ENCODE measurements at places on chromosomes 11 and 22.

GRCh38 chr11:74839971-74840370 lies 91.3 kb downstream of the RNF169 start:
- DNase-seq: no peak

DNA sequence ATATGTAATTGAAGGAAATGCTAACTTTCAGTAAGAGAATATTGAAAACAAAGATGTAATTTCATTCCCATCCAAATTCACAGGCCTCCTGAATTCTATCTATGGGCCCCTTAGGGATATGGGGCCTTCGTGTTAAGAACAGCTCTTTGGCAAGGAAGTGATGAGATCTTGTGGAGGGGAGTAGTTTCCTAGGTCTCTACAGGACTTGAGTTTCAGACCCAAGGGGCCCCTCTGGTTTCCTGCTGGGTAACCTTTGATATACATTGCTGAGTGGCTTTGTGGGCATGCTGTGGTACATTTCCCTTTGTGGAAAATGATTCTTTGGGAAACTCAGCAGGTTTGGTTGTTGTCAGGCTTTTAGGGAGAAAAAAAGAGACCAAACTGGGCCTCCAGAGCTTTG lies 6.2 kb downstream of the STIM1 start:
- peak; percentile 39 for DNase-seq

DNA sequence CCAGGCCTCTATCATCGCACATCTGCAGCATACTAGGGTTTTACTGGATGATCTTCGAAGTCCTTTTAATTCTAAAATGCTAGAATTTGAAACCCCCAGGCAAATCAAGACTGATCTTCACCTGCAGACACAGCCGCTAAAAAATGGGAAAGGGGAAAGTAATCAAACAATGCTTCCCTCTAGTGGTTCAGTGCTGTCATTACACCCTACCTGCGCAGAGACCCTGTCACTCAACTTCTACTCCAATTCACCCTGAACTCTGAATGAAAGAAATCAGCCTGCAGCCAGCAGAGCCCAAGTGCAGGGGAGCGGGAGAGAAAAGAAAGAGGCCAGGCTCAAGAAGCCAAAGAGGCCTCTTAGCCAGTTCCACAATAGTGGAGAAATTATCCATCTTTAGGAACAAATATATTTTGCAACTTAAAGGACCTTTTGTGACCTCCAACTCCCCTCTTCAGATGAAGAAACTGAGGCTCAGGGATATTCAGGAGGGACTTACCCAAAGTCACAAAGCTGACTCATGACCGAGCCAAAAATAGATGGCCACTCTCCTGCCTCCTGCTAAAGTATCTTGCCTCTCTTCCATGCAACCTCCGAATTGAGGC lies 33.0 kb downstream of the SERGEF start:
- DNase-seq: peak; percentile 41

DNA sequence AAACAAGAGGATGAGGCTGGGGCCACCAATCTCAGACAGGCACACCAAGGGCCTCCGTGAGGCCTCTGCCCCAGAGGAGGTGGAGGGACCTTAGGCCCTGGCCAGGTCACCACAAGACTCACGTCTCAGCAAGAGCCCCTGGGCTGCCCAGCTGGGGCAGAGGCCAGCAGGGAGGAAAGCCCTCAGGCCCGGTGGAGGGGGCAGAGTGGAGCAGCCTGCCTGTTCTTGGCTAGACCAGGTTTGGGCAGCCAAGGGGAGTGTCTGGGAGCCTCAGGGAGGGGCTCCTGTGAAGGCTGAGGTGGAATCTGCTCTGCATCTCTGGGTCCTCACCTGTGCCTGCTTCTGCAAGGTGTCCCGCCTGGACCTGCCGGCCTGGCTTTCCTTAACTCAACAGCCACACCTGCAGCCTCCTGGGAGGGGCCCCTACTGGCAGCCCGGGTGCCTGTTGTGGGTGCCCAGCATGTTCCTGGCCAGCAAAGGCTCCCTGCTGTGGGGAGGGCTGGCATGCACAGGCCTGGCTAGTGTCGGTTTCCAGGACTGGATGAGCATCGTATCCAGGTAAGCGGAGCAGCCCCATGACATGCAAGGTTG lies 11.9 kb downstream of the TTLL12 start:
- no peak for DNase-seq

GRCh38 chr22:46346680-46347405 lies 11.3 kb downstream of the TRMU start:
- no peak for DNase-seq

GRCh38 chr11:118673361-118674081 lies 5.9 kb downstream of the TREH start:
- DNase-seq: no peak

GRCh38 chr11:86735451-86736290 lies 63.3 kb upstream of the ME3 start:
- no peak for DNase-seq

GRCh38 chr11:92769112-92769511 lies 200.3 kb upstream of the MTNR1B start:
- DNase-seq: no peak

DNA sequence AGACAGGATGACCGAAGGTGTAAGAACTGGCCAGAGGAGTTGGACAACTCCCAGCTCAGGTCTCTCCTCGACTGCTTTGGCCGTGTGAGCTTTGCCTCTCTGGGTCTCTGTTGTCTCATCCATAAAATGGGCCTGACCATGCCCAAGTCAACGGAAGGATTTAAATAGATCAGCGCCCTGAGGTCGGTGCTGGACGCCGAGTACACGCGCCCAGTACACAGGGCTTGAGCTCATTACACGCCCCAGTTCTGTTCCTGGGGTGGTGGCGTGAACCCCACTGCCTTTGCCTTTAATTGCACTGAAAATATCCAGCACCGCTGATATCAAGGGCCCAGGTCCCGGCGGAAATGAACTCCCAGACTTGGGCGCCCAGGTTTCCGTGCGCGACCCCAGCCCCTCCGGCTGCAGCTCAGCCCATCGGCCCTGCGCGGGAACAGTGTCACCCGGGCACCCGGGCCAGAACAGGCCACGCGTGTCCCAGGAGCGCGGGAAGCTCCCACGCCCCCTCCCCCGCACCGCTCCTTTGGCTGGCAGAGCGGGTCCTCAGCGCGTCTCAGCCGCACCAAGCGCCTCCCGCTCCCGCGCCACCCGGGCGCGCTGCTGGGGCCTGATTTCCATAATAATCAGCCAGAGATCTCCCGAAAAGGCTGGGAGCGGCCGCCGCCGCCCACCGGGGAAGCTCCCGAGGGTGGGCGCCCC lies 42.2 kb downstream of the CYTH4 start:
- no peak for DNase-seq

GRCh38 chr11:107140983-107141382 lies 122.7 kb upstream of the GUCY1A2 start:
- no peak for DNase-seq

DNA sequence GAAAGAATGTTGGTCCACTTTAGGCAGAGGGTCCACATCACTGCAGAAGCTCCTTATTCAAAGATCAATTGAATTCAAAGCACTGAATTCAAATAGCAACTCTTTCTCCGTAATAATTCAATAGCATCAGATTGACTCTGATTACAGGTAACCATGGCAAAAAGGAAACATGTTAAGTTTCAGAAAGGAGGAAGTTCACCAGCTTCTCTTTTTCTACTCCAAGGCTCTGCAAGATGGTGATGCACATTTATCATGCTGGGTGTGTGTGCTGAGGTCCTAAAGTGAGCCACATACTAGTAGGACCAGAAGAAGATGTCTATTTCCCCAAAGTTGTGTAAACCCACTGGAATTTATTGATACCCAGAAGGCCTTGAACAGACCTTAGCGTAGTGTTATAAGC lies 18.0 kb upstream of the DRD2 start:
- no peak for DNase-seq

GRCh38 chr22:45058622-45058912 lies 48.8 kb upstream of the PHF21B start:
- no peak for DNase-seq

- DNase-seq: no peak
These were observed 188.4 kb upstream of the NAV2 start for GRCh38 chr11:19524171-19524671.

- DNase-seq: no peak
These were observed 42.7 kb downstream of the GDPD5 start for GRCh38 chr11:75482931-75483469.

GRCh38 chr11:77233011-77233410 lies 68.5 kb downstream of the GDPD4 start:
- DNase-seq: no peak

DNA sequence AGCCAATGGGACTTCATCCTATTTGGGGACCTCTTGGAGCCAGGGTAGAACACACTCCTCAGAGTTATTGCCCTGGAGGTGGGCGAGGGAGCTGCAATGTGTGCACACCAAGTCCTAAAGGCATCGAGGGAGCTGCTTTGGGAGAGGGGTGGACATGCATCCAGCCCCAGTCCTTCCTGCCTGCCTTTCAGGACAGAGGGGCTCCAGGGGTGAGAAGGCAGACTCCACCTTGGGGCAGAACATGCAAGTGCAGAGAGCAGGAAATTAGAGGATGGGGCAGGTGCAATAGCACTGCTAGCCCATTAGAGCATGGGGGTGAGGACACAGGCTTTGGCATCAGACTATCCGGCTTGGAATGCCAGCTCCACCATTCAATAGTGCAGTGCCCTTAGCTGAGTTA lies 288.5 kb downstream of the OPCML start:
- no peak for DNase-seq

DNA sequence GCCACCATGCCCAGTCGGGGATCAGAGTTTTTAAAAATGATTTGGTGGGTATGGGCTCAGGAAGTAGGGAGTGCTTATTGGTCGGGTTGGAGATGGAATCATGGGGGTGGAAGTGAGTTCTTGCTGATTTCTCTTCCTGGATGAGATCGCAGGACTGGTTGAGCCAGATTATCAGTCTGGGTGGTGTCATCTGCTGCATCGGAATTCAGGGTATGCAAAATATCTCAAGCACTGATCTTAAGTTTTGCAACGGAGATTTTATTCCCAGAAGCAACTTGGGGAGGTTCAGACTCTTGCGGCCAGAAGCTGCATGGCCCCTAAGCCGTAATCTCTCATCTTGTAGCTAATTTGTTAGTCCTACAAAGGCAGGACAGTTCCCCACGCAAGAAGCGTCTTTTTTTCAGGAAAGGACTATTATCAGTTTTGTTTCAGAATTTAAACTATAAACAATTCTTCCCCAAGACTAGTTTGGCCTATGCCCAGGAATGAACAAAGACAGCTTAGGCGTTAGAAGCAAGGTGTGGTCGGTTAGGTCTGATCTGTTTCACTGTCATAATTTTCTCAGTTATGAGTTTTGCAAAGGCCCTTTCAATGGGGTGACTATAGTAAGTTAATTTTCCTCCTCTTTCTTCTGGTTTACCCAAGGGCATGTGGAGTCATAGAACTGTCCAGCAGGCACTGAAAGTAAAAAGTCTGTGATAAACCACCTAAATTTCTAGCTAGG lies 1.4 kb upstream of the PIWIL3 start:
- DNase-seq: no peak

- no peak for DNase-seq
These were observed 2.7 kb downstream of the PLXNB2 start for GRCh38 chr22:50304528-50305392.

GRCh38 chr11:57568330-57568766 lies 876 bp upstream of the UBE2L6 start:
- DNase-seq: peak; percentile 92
